ENCODE measurements at places on chromosomes 7 and 10.

GRCh38 chr10:121664671-121665070, 66.4 kb upstream of the FGFR2 start:
- DNase-seq, result no peak

DNA sequence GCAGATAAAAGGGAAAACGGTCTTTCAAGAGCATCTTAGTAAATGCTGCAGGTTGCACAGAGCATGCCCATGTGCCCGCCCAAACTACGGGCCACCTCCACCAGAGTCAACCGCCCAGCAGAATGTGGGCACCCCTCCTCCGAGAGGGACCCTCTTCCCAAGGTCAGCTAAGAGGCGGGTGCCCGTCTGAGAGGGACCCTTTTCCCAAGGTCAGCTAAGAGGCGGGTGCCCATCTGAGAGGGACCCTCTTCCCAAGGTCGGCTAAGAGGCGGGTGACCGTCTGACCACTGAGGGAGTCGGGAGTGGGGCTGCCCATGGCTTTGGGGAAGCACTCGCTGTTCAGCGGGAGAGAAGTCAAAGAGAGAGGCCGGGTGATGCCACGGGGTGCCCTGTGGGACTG, 113.1 kb downstream of the PTPRN2 start:
- DNase-seq, result no peak

- DNase-seq, result no peak
Measured at GRCh38 chr7:106779877-106780276, 85.2 kb upstream of the PIK3CG start.

GRCh38 chr10:15200626-15201025, 32.1 kb upstream of the NMT2 start:
- DNase-seq, result no peak

DNA sequence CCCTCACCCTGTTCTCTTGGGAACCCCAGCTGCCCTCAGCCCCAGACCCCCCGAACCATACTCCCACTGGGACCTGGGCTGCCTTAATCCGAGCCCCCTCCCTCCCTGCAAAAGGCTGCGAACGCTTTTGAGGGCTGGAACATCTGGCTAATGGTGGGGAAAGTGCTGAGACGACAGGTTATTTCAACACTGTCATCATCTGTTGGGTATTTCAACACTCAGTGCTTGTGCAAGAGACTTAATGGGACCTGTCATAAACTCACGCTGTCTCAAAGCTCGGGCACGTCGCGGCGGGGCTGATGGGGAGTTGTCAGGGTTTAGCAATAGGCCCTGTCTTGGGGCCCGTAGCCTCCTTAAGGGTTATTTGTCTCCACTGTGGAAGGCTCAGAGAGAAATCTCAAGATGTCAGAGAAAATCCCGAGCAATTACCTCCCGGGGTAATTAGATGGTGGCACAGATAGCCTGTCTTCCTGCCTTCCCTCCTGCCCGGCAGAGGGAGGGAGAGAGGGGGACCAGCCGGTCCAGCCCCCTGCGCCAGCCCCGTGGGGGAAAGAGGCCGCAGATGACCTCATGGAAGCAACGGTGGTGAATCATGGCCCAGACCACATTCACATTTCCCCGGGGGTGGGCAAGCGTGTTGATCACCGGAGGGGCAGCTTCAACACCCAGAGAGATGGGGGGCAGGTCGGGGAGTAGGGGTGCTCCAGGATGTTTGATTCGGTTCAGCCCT, 88.7 kb upstream of the MYL10 start:
- no peak for DNase-seq

DNA sequence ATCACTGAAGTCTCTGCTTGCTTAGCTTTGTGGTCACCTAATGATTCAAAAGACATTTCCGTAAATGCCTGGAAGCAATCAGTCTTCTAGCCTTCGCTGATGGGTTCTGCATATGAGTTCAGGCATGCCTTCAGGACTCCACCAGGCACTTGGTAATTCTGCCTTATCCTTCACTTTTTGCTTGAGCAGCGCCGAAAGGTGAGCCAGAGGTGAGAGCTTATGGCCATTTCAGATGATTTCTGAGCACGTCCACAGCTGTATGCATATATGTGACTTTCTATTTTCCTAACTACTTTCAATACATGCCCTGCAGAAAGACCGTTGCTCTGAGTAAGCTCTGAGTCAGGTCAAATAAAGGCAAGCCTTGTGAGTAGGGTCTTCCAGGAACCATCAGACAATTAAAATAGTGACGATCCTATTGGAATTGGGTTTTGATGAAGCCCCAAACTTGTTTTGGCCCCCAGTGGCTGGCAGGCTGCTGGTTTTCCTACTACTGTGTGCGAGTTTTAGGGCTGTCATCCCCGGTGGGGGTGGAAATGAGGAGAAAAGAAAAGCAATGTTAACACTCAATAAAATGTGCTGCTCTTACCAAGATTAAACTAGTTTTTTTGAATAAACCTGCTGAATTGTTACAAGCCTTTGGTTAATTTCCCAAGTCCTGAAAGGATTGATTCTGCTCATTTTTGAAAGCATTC, 154.4 kb upstream of the AKR1E2 start:
- no peak for DNase-seq

GRCh38 chr7:19557726-19558465, 150.9 kb downstream of the POLR1F start:
- DNase-seq, result no peak

DNA sequence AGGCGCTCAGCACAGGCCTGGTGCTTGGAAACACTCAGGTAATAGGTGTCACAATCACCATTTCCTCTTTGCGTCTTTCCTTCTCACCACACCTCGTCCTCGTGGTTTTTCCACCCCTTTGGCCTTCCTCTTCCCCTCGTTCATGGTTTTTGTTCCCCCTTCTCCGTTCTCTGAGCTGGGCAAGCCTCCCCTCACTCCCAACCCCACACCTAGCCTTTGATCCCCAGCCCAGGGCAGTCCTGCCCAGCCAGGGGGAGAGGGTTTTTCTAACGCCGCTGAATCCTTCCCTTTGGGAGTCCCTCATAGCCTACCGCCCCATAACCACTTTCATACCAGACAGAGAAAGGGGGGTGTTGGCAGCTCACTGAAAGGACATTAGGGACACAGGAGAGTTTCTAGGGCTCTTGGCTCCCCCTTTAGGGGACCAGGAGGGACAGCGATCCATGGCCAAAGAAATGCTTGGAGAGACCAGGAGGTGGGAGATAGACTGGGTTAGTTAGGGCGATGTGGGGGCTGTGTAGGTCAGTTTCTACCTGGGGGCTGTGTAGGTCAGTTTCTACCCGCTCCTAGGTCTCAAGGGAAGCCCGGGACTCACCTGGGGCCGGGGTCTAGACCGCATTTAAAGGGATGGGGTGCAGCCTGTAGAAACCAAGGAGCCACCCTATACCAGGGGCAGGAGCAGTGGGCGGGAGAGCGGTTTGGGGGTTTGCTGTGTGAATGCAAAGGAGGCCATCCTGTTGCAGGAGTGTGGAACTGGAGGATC, 1.4 kb downstream of the EPHB4 start:
- DNase-seq, result no peak

GRCh38 chr10:132354356-132355094, 22.5 kb downstream of the LRRC27 start:
- DNase-seq, result no peak

DNA sequence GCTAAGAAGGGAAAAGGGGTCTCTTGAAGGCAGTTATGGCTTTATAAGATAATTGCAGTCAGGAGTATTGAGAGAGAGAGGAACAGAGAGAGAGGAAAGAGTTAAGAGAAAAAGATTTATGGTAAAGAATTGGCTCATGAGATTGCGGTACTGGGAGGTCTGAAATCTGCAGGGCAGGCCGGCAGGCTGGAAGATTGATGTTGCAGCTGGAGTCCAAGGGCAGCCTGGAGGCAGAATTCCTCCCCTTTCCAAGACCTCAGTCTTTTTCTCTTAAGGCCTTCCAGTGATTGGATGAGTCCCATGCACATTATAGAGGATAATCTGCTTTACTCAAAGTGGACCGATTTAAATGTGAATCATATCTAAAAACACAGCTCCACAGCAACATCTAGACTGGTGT, 68.4 kb downstream of the HACD1 start:
- DNase-seq, result no peak

DNA sequence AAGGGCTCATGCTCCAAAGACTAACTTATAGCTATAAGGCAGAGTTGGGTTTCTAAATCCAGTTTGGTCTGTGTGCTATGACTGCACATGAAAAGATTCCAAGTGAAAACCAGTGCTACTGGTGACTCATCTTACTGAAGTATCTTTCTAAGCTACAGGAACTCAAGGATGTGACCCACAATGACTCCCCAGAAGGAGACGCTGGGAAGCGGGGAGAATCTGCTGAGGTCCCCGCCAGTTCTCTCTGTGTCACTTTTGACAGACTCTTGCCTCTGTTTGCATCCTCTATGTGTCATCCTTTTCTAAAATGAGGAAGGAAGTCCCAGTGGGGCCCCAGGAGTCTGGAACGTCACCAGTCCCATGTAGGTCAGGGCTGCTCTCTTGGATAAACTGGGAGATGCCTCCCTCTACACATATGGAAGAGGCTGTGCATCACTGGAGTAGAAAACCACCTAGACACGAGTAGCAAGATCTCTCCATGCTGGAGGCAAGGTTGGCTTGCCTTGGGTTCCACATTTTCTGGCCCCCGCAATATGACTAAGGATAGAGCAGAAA, 28.8 kb upstream of the GPR26 start:
- no peak for DNase-seq

- no peak for DNase-seq
Measured at GRCh38 chr7:82018226-82018625, 248.4 kb upstream of the HGF start.

GRCh38 chr7:23712368-23713284, 2.6 kb downstream of the STK31 start:
- DNase-seq, result no peak

DNA sequence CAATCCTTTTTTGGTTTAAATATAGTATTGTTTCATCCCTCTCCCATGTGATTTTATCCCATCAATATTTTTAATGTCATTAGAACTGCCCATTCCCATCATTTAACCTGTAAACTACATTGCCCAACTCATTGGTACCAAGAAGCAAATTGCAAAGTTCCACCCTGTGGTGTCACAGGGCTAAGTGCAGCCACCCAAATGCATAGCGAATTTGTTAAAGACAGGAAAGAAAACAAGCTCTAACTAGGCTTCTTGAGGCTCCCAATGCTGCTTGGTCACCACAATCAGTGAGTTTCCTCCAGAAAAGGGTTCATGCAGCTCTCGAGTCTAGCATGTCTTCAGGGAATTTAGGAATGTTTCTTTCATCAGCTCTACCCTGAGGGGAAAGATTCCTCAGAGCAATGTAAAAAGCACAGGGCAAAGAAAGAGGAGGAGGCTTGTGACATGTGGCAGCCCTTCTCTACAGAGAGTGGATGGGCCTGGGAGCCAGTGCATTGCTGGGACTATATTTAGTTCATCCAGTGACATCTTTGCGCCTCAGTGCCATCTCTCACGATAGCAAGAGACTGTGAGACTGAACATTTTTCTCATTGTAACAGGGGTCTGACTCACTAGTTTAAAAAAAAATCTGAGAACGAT, 58.1 kb downstream of the CAV1 start:
- DNase-seq, result no peak

- DNase-seq, result no peak
Measured at GRCh38 chr7:103541026-103541425, 95.0 kb upstream of the SLC26A5 start.

- DNase-seq, result no peak
Measured at GRCh38 chr10:79559726-79560125, 481 bp downstream of the SFTPA2 start.

GRCh38 chr10:4083509-4084003, 298.5 kb upstream of the KLF6 start:
- DNase-seq, result no peak

DNA sequence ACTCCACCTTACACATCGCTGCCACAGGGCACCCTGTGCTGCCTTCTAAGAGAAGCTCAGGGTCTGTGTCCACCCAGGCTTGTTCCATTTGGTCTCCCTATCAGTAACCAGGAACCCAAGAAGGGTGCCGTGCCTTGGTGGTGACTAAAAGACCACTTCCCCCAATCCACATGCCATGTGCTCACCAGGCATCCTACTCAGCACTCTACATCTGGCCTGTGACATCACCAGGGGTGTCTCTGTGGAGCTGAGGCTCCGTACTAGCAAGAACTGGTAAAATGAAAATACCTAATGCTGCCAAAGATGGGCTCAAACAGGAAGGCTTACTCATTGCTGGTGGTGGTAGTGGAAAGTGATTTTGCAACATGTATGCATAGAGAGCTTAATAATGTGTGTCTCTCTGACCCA, 19.0 kb upstream of the C10orf71 start:
- no peak for DNase-seq

DNA sequence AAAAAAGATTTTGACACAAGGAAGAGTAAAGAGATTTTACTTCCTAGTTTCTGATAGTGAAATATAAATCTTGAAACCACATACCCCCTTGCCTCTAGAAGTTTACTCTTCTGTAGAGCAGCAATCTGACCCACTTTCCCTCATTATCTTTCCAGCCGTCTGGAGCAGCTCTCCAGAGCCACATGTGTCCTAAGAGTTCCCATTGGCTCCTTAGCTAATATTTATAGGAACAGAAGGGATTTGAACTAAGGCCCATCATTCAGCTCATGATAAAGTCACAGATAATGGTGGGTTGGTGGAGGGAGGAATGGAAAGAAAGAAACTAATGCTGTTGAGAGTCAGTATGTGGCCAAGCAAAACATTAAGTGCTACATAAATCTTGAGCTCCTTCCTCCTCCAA, 121.8 kb downstream of the INHBA start:
- no peak for DNase-seq

DNA sequence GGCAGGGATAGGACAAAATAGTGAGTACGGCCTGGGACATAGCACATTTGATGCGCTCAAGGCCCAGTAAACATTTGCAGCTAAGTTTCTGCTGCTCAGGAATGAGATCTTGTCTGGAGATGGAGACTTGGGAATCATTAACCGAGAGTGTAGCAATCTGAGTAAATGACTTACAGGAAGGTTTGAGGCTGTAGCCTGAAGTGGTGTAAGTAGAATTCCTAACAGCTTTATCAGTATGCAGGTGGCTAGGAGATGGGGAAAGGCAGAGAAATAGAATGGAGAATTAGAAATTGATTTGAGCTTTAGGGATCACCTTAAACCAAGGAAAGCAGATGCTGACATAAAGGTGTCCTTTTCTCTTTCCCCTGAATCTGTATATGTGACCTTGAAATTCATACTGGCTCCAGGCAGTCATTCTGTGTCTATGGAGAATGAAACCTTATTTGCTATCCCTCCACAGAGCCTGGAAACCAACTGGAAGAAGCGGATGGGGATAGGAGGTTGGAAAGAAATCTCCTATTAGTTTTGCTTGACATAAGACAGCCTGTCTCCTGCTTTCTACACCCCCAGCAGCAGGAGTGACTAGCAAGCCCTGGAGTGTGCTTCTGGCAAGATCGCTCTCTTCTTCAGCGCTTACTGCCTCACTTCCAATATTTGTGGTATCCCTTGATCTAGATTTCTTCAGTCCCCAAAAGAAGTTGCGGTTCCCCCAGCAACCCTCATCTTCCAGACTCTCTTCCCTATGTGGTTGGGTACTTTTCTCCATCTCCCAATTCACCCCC, 6.4 kb upstream of the PON2 start:
- no peak for DNase-seq
